Activated CD4-positive, alpha-beta T cell treated with anti-CD3 and anti-CD28 coated beads, Interleukin-2, Interleukin-4, amounts not matched to agents 100 ng/mL and 50 ng/mL, durations not matched to agents 16 hours and 8 hours (primary cell): ENCODE measurements at places on chromosomes 3 and 15.

- DNase-seq, result peak; percentile 35
These were observed 78.8 kb downstream of the AAGAB start for GRCh38 chr15:67175643-67176071.

DNA sequence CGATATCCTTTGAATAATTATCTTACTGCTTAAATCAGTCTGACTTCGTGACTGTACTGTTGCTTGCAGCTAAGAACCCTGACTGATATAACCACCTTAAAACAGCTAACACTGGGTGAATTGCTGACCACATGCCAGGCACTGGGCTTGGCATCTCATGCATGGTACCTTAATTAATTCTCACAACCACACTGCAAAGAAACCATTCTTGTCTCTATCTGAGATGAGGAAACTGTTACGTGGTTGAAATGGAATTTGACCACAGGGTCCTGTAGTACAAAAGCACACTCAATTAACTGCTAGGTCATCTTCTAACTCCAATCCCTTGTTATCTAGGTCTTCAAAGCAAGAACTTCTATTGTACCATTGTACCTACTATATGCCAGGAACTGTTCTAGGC, 92.7 kb upstream of the PRICKLE2 start:
- DNase-seq, result no peak

DNA sequence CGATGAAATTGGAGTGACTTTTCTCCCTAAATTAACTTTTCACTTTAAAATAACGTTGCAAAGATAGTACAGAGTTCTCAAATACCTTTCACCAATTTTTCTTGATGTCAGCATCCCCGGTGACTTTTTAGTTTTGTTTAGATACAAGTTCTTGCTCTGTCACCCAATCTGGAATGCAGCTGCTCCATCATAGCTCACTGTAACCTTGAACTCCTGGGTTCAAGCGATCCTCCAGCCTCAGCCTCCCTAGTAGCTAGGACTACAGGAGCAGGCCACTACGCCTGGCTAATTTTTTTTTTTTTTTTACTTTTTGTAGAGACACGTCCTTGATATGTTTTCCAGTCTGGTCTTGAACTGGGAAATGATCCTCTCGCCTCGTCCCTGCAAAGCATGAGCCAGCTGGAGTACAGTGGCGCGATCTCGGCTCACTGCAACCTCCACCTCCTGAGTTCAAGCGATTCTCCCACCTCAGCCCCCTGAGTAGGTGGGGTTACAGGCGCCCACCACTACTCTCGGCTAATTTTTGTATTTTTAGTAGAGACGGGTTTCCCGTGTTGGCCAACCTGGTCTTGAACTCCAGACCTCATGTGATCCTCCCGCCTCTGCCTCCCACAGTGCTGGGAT, 747 bp downstream of the NSUN3 start:
- DNase-seq, result no peak

GRCh38 chr3:130904491-130904890, 10.6 kb downstream of the ATP2C1 start:
- no peak for DNase-seq

DNA sequence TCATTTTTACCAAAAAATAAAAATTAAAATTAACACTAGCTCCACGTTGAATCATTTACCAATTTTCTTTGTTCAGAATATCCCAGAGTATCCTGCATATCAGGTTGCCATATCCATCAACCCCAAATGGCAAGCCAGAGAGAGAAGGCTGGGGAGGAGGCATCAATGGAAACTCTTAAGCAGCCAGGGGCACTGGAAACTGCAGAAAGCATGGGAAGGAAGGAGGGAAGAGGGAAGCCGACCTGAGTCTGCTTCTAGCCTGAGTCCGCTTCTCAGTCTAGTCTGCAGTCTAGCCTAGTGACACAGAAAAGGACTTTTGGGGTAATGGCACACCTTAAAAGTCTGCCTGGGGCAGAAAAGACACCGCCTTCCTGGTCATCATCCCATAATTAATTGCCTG, 1.6 kb upstream of the MTHFS start:
- no peak for DNase-seq

DNA sequence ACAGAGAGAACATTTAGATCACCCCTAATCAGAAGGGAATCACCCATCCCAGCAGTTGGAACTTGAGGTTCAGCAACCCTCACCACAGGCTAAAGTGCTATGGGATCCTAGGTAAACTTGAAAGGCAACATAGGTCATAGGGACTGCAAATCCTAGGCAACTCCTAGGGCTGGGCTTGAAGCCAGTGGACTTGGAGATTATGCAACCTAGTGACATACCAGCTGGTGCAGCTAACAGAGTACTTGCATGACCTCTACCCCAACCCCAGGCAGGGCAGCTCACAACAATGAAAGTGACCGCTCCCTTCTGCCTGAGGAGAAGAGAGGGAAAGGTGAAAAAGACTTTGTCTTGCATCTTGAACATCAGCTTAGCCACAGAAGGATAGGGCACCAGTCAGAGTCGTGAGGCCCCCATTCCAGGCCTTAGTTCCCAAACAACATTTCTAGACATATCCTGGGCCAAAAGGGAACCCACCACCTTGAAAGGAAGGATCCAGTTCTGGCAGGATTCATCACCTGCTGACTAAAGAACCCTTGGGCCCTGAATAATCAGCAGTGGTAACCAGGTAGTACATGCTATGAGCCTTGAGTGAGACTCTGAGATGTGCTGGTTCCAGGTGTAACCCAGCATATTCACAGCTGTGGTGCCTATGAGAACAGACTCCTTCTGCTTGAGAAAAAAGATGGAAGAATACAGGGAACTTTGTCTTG, 37.6 kb upstream of the FBN1 start:
- DNase-seq, result no peak

- DNase-seq, result no peak
These were observed 533.5 kb downstream of the IGSF11 start for GRCh38 chr3:118501152-118501551.

GRCh38 chr3:85303156-85303555, 344.4 kb downstream of the CADM2 start:
- no peak for DNase-seq

- DNase-seq, result no peak
These were observed 96.3 kb downstream of the TPRG1 start for GRCh38 chr3:189267981-189268613.

- no peak for DNase-seq
These were observed 219.2 kb upstream of the GOLGA6L4 start for GRCh38 chr15:84016371-84016770.

DNA sequence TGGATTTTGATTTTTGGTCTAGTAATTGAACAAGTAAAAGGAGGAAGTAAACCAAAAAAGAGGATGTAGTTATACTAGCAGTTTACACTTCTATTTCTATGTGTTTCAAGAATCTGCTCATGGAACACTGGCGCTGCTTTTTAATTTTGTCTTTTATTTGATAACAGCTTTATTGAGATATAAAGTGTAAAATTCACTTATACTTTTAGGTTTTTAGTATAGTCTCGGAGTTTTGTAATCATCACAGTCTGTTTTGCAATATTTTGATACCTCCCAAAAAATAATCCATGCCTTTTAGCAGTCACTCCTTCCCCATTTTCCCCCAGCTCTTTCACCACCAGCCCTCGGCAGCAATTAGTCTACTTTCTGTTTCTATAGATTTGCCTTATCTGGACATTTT, 18.0 kb downstream of the UBE2E2 start:
- DNase-seq, result no peak

GRCh38 chr15:99657996-99658395, 75.2 kb downstream of the LYSMD4 start:
- no peak for DNase-seq

GRCh38 chr3:69259125-69259524, 126.8 kb downstream of the FRMD4B start:
- no peak for DNase-seq

DNA sequence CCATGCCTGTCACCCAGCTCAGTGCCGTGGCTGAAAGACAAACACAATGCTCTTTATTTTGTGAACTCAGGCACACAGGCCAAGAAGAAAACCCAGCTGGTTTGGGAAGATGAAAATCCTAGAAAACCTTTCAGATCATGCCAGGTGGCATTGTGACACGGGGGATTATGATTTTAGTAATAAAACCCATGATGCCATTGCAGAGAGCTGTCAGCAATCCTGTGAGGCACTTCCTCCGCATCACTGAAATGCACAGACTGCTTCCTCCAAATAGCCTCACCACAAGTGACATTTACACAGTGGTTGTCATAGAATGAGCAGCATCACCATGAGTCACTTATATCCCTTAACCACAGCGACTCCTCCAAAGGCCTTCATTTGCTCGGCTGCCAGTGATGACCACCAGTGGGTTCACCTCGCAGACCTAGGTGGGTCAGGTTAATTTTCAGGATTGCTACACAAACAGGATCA, 22.7 kb downstream of the ABHD6 start:
- peak; percentile 47 for DNase-seq

DNA sequence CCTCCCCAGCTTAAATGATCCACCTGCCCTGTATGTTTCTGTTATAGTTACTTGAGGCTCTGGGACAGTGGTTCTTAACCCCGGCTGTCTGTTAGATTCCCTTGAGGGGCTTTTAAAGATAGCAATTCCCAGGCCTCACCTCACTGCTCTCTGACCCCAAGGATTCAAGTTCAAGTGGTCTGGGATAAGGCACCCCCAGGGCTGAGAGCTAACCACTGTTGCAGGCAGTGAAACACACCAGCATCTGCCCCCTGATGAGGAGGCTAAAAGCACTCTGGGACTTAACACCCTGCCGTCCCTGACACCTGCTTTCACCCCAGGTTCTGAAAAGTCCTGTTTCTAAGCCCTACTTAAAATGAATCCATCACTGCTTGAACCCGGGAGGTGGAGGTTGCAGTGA, 103.7 kb downstream of the LRRK1 start:
- no peak for DNase-seq

- DNase-seq, result no peak
These were observed 11.1 kb downstream of the SIAH2 start for GRCh38 chr3:150751781-150752263.

DNA sequence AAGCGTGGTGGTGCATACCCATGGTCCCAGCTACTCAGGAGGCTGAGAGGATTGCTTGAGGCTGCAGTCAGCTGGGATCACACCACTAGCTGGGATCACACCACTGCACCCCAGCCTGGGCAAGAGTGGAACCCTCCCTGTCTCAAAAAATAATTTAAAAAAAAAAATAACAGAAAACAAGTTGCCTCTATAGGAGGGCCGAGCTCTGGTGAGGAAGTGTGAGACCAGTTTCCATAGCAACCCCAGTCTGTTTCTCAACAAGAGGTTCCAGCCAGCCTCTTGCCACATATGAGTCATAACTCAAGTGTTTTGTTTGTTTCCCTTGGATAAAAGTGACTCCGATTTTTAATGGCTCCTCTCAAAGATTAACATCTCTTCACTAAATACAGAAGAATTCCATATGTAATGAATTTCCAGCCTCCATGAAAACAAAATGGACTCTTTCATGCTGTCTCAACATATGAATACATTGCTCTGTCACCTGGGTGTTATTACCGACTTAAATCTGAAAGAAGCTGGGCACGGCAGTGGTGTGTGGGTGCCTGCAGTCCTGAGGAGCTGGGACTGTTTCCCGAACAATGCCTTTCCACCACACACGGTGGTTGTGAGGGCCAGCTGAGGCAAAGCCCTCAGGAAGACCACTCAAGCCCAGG, 19.7 kb downstream of the TMEM43 start:
- DNase-seq, result peak; percentile 91

DNA sequence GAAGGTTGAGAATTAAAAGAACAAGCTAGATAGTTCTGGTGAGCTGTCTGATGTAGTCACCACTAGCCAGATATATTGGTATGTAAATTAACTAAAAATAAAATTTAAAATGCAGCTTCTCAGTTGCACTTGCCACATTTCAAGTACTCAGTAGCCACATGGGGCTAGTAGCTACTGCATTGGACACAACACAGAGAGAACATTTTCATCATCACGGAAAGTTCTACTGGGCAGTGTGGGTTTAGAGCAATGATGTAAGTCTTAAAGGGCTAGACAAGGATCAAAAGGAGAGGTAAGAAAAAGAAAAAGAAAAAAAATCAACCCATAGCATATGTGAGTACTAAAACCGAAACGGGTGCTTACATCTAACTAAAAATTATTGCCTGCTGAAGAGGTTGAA, 282.4 kb upstream of the LRRFIP2 start:
- DNase-seq, result no peak

DNA sequence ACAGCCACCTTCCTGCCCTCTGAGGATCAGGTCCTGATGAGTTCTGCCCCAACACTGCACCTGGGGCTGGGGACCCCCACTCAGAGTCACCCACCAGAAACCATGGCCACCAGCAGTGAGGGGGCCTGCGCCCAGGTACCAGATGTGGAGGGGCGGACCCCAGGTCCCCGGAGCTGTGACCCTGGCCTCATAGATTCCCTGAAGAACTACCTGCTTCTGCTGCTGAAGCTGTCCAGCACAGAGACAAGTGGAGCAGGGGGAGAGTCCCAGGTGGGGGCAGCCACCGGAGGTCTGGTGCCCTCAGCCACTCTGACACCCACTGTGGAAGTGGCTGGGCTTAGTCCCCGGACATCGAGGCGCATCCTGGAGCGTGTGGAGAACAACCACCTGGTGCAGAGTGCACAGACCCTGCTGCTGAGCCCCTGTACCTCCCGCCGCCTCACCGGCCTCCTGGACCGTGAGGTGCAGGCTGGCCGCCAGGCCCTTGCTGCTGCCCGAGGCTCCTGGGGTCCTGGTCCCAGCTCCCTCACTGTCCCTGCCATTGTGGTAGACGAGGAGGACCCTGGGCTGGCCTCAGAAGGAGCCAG, 27.0 kb upstream of the SLC28A1 start:
- no peak for DNase-seq

GRCh38 chr3:41202834-41203345, 3.6 kb downstream of the CTNNB1 start:
- peak; percentile 39 for DNase-seq

DNA sequence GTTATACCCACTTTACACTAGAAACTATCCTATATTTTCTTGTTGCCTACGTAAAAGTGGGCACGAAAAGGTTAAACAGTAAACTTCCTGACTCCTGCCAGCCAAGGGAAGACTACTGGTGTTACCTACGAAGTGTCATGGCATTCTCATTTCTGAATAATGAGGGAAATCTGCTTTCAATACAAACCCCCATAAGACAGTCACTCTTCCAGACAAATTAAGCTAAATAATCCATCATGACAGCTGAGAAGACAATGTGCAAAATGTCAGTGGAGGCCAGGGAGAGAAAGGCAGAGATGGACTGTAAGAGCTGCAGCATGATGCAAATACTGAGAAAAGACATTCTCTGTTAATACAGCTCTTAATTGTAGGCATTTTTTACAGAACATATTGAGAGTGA, 136.5 kb downstream of the SERPINI1 start:
- no peak for DNase-seq

- DNase-seq, result no peak
These were observed 13.5 kb downstream of the VIPR1 start for GRCh38 chr3:42515976-42516375.

DNA sequence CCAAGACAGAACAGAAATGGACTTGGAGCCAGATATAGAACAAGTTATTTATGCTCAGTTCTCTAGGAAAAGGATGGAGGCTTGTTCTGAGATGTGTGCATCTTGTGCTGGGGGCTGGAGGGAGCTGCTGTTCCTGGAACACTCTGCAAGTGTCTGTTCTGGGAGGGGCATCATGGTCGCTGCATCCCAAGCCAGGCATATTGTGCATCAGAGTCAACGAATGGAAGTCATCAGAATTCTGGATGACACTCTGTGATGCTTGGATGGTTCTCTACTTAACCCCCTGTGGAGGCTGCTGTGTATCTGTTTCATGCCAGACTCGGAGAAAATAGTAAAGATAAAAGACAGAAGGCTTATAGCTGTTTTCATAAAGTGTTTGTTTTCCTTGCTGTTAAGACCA, 34.7 kb downstream of the RPL22L1 start:
- DNase-seq, result no peak

- no peak for DNase-seq
These were observed 894 bp downstream of the TUSC2 start for GRCh38 chr3:50327129-50327528.

GRCh38 chr3:175965036-175965435, 1105.9 kb downstream of the NAALADL2 start:
- DNase-seq, result no peak
